Immature natural killer cell (primary cell): ENCODE measurements at places on chromosomes 13 and 19.

GRCh38 chr13:48891586-48891985 is 84.1 kb upstream of the FNDC3A start:
- no peak overlapping the region for H3K27ac ChIP-seq
- no peak overlapping the region for H3K4me3 ChIP-seq
- no peaks in the 10 kb centered on the region for H3K4me1 ChIP-seq
- DNase-seq = no peak
- H3K27me3 ChIP-seq = peaks cover 2% of the 10 kb centered on the region

DNA sequence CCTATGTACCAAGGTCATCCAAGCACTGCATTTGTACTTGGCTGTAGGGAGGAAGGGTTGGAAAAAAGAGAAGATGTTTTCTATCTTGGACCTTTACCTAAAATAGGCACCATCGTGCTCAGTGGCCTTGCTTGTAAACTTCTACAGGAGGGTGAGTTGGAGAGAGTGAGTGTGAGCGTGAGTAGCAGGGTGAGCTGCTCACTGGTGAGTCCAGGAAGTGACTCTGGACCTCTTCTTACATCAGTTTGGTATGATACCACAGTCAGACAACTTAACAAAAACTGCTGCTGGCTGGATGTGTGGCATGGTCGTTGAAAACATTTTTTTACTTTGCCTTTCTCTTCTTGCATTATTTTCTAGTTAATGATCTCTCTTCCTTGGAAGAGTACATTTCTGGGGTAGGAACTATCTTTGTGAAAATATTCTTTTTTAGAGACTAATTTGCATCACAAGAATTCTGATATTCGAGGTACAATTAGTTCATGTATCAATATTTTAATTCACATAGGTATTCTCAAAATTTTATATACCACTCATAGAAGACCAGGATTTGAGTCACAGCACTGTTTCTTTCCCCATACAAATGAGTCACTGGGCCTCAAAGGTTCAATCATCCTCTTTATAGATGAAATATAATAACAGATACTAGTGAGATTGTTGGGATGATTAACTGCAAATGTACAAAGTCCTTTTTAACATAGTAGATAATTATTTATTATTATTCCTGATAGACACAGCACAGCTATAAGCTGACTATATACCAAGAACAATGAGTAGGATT is 651 bp downstream of the SERPINE3 start:
- no peaks in the 10 kb centered on the region for H3K27me3 ChIP-seq
- peaks cover 7% of the 10 kb centered on the region for H3K36me3 ChIP-seq
- no peaks in the 10 kb centered on the region for H3K4me1 ChIP-seq
- no peak for DNase-seq
- H3K4me3 ChIP-seq = no peak overlapping the region

GRCh38 chr19:33375156-33375836 is 1.8 kb downstream of the CEBPG start:
- H3K4me3 ChIP-seq = peak overlapping the region; percentile 93
- H3K27ac ChIP-seq = peak overlapping the region; percentile 90

DNA sequence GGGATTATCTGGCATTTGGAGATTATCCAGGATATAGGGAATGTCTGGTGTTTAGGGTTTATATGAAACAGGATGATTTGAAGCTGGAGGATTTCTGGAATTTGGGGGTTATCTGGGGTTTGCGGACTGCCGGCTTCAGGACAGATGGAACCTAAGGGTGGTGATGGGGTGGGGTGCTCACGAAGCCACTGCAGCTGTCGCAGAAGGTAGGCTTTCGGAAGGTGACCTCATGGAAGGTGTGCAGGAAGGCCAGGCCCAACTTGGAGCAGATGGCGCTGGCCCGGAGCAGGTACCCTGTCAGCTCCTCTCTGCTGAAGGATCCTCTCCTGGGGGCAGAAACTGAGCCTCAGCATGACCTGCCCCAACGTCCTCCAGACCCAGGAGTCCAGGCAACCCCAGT is 9.6 kb downstream of the FAM98C start:
- no peaks in the 10 kb centered on the region for H3K27me3 ChIP-seq
- no peaks in the 10 kb centered on the region for H3K36me3 ChIP-seq
- no peak overlapping the region for H3K4me3 ChIP-seq
- no peak overlapping the region for H3K27ac ChIP-seq

DNA sequence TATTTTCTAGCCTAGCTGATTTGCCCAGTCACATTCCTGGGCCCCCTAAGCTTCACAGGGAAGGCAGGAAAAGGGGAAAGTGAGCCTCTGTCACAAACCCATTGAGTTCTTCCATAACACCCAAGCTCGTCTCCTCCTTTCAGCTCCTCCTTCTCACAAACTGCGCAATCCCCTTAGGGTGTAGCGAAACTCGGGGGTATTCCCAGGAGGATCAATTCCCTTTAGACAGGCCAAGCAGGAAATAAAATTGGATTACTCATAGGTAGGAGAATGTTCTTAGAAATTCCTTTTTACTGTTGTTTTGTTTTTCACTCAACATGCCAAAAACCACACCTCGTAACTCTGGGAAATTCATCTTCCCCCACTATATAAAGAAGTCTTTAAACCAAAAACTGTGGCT is 139.3 kb downstream of the IRS2 start:
- peaks cover 9% of the 10 kb centered on the region for H3K4me1 ChIP-seq
- DNase-seq = no peak
- H3K4me3 ChIP-seq = no peak overlapping the region
- H3K27ac ChIP-seq = no peak overlapping the region

DNA sequence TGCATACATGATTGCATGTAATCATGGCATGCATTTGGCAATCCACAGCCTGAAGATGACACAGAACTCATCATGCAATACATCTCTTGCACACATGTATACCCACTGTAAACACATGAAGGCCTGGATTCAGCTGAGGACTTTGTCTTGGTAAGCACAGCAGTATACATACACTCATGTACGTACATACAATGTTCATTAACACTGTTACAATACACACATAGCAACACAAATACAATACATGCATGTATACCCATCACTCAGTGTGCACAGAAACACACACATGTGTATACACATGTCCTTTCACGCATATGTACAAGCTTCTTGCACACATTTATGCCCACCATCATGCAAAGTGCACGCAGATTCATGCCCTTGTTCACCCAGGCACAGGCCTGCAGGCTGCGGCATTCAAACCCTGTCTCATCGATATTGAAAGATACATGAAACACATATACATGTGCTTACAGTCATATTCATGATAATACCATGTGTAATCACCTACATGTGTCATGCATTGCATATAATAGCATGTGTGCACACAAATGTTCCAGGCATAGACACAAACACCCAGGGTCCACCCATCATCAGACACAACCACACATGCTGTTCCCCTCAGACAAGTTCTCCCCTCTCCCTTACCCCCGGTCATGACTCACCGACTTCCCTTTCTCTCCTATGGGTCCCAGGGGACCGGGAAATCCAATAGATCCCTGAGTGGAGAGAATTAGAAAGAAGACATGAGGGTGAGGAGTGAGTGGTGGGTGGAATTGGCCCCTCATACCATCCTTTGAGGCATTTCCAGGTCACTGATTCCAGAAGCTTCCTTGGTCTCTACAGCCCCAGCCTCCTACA is 28.7 kb downstream of the COL5A3 start:
- DNase-seq = no peak
- no peaks in the 10 kb centered on the region for H3K27me3 ChIP-seq
- H3K4me3 ChIP-seq = no peak overlapping the region
- no peaks in the 10 kb centered on the region for H3K36me3 ChIP-seq
- no peaks in the 10 kb centered on the region for H3K4me1 ChIP-seq

DNA sequence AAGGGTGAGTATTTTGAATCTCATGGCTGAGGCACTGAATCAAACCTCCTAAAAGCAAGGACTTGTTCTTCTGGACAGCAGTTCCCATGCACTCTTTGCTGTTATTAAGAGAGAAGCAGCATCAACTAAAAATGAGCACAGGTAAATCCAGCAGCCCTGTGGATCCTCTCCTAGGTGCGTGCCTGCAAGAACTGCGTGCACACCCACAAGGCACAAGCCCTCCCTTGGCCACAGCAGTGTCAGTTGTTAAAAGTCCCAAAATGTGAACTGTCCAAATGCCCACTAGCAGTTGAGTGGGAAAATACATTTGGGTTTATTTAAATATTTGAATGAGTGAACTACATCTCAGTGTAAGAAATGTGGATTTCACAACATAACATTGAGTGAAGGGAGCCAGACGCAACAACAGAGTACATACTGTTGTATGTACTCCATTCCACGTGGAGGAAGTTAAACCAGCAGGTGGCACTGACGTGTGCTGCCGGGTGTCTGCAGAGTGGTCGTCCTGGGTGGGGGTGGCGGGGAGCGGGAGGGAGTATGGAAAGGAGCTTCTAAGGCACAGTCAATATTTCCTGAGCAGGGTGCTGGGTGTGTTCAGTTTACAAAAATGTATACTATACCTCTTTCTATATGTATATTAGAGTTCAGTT is 266.4 kb downstream of the NALCN start:
- no peaks in the 10 kb centered on the region for H3K4me1 ChIP-seq
- DNase-seq = no peak
- H3K27me3 ChIP-seq = peaks cover 4% of the 10 kb centered on the region
- H3K4me3 ChIP-seq = no peak overlapping the region
- H3K27ac ChIP-seq = no peak overlapping the region

GRCh38 chr13:114104655-114105520 is 27.5 kb downstream of the RASA3 start:
- peak overlapping the region; percentile 98 for H3K27ac ChIP-seq
- peak overlapping the region; percentile 83 for H3K4me3 ChIP-seq
- no peak for DNase-seq
- H3K36me3 ChIP-seq = peaks cover 8% of the 10 kb centered on the region
- H3K27me3 ChIP-seq = peaks cover 49% of the 10 kb centered on the region
- peaks cover 85% of the 10 kb centered on the region for H3K4me1 ChIP-seq

- no peaks in the 10 kb centered on the region for H3K36me3 ChIP-seq
- H3K4me3 ChIP-seq = no peak overlapping the region
- no peak for DNase-seq
Observed at GRCh38 chr13:47146991-47147811, 250.3 kb upstream of the HTR2A start.

DNA sequence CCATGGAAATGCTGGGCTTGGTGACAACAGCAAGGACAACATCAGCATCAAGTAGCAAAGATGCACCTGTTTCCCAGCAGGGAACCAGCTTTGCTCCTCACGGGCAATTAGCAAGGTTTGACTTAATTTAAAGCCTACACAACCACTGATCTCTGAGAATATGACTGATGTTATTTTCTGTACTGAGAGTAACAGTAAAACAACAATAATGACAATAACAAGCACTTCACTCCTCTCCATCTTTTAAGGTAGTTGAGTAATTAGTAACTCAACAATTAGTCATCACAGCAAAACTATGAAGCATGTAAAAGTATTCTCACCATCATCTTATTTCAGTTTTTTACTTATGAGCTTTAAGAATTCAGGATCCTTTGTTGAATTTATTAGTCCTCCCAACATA is 37.3 kb downstream of the ENOX1 start:
- H3K36me3 ChIP-seq = no peaks in the 10 kb centered on the region
- DNase-seq = no peak
- no peak overlapping the region for H3K4me3 ChIP-seq
- H3K27ac ChIP-seq = no peak overlapping the region

DNA sequence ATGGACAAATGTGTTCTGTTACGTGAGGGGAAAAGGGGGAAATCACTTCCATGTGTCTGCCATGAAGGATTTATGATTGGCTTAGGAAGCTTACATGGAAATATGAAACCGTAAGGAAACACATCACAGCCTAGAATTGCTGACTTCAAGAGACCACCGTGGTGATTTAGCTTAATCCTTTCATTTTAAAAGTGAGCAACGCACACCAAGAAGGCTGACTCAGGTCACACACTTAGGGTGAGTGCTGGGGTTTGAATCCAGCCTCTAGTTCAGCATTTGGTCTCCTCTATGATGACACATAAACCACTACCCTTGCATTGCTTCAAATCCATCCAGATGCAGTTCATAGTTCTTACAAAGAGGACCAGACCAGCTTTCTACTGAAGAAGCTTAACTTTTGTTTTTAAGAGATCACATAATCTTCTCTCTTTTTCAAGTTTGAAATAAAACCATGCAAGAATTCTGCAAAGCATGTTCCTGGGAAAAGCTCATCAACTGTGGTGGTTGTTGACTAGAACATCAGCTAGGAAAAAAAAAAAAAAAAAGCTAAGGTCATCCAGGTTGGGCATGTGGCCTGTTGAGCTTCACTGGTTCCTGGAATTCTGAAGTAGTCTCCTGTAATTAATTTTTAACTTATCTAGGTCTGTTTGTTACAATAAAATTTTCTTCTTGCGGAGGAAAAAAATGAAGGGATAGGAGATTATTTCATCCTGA is 60.2 kb upstream of the KL start:
- H3K27ac ChIP-seq = no peak overlapping the region
- no peaks in the 10 kb centered on the region for H3K4me1 ChIP-seq
- DNase-seq = no peak
- H3K4me3 ChIP-seq = no peak overlapping the region
- H3K27me3 ChIP-seq = no peaks in the 10 kb centered on the region
